ENCODE measurements at places on chromosomes 2 and 18.

- DNase-seq: no peak
Measured at GRCh38 chr18:9722691-9723090, 14.6 kb downstream of the RAB31 start.

- DNase-seq: no peak
Measured at GRCh38 chr2:209321581-209321980, 102.3 kb upstream of the MAP2 start.

DNA sequence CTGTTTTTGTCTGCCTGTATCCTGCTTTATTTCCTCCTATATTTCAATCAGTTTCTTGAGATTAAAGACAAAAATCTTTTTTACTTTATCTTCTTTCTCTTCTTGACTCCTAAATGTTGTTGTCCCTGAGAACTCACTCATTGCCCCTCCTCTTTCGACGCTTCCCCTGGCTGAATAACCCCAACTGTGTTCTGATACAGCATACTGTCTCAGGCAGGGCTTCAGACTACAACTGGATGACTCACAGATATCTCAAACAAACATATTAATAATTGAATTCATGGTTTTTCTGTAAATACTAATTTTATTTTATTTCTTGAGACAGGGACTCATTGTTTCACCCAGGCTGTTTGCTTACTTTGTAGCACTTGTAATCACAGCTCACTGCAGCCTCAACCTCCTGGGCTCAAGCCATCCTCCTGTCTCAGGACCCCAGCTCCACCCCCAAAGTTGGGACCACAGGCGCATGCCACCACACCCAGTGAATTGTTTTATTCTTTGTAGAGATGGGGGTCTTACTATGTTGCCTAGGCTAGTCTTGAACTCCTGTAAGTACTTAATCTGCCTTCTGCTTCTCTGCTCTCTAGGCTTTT is 9.4 kb downstream of the ITGAV start:
- no peak for DNase-seq

GRCh38 chr2:99297994-99298393 is 3.0 kb downstream of the LYG1 start:
- no peak for DNase-seq

DNA sequence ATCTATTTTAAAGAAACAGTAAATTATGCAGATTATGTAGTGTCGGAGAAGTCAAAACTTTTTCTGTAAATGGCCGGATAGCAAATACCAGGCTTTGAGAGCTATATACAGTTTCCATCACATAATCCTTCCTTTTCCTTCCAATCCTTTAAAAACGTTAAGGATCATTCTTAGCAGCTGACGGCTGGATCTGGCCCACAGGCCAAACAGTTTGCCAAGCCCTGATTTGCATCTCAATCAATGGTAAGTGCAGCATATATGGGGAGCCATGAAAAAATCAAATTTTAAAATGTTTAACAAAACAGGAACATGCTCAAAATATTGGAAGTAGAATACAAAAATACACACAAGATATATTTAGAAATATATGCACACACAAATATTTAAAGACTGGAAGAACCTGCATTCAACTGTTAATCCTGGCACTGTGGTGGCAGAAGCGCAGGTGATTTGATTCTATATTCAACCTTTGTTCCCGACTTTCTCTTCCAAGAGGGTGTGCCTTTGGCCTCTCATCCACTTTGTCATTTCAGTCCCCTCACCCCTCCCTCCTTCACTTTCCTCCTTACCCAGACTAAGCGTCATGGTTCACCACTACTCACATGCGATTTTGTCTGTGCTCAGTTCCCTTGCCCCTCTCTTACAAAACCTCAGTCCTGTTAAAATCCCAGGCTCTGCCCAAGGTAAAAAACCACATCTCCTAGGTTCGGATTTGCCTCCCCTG is 27.3 kb downstream of the NDUFA10 start:
- no peak for DNase-seq

DNA sequence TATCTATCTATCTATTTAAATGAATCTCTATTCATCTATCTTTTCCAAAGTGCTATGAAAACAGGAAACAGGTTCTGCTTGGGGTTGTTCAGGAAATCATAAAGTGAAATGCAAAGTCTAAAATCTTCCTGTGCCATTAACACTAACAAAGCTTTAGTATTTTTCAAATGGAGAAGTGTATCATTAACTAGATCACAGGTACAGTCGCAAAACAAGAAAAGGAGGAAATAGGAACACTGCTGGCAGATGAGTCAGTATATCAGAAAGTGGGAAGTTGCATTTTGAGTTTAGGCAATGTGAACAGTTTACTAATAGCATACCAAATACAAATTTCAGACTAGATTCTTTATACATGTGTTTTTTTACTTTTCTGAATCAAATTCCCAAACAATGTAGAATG is 888.5 kb upstream of the FSHR start:
- DNase-seq: no peak

- no peak for DNase-seq
Measured at GRCh38 chr2:120432293-120432975, 86.5 kb downstream of the INHBB start.

DNA sequence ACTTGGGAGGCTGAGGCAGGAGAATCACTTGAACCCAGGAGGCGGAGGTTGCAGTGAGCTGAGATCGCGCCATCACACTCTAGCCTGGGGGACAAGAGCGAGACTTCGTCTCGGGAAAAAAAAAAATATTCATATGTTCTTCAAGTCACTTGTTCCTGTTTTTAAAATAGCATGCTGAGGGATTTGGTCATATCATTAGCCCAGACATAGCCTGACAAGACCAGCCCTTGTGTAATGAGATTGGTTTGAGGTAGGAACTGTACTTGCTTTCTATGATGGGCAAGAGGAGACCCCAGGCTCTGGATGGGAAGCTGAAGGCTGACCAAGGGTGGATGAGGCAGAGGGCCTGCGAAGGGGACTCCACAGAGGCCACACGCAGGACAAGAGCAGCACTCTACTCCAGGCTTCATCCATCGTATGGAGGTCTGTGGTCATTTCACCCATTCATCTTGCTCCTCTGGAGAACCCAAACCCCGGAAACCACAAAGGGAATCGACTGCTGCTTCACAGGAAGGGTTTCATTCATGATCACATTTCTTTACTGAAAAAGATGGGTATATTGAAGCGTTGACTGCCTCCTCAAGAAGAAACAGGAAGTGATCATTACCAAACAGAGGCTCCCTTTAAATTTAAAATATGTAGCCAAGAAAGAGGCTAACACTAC is 87.1 kb upstream of the ZNF397 start:
- no peak for DNase-seq

DNA sequence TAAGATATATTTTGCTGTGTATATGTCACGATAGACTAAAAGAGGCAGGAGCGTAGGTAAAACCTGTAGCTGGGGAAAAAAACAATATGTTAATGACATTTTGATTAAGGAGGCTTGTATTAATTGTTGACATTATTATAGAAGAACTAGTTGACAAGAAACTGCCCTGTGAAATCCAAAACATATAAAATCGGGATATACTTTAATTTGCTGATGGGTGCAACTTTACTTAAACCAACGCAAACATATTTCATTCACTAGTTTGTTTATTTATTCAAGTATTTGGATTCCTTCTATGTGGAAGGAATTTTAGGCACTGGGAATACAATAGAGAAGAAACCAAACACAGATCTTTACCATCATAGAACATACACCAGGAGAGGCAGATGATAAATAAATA is 8.0 kb downstream of the WDR7 start:
- DNase-seq: no peak

DNA sequence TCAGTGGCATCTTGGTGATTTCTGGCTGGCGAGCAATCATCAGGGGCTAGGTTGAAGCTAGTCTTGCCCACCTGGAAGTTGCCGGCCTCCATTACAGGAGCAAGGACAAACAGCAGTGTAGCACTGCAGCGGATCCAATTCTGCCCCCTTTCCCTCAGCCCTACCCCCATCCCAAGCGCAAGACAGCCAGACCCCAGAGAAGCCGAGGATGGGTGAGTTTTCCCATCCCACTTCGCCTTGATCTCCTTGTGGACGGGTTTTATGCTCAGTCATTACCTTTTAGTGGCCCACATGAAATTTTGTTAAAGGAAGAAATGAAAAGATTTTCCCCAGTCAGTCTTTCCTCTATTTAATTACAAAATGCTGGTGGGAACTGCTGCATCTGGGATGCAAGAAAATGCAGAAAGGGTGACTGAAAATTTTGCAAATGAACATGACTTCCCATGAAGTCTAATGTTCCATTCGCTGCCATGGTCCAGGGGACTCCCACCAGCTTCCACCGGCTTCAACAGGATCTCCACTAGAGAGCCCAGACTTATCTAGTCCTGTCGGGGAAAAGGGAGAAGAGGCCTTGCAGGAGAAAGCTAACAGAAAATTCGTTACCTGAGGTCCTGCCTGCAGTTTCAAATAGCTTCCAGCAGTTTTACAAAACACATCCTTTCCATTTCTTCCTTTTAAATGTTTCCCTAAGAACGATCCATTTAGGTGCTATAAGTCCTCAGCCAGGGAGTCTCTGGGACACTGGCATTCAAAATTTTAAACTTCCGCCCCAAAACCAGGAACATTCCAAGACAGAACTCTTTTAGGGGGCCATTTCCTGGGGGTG is 1.9 kb upstream of the HOXD9 start:
- no peak for DNase-seq

GRCh38 chr2:8549942-8550341 is 131.9 kb upstream of the ID2 start:
- DNase-seq: no peak

- no peak for DNase-seq
Measured at GRCh38 chr18:13183790-13184189, 34.8 kb upstream of the LDLRAD4 start.

DNA sequence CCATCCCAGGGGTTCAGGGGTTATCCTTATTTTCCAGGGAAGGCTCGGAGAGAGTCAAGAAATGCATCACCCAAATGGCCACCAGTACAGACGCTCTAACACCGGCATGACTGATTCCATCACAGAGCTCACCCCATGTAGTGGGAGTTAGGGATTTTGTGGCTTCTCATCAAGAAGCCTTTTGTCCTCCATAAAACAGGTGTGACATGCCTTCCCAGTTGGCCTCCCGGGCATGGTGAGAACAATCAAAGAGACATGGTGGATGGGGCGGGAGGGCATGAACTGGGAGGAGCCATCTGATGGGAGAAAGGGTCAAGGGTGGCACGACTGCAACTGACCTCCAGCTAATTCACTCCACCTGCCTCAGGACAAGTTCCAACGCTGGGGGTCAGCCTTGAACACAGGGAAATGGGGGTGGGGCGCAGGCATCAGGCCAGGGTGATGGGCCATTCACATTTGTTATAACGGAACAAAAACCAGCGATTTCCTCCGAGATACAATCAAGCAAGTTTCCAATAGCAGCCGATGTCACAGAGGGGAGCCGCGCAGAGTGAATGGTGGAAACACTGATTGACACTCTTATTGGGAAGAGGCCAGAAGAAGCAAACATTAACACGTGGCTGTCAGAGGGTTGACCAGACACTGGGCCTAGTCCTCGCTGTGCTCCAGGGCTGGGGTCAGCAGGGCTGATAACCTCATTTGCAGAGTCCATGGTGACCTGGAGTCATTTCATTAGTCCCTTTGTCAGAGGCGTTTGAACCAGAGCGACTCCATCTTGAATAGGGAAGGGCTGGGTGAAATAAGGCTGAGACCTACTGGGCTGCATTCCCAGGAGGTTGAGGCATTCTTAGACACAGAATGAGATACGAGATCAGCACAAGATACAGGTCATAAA is 80.5 kb upstream of the HPCAL1 start:
- no peak for DNase-seq

DNA sequence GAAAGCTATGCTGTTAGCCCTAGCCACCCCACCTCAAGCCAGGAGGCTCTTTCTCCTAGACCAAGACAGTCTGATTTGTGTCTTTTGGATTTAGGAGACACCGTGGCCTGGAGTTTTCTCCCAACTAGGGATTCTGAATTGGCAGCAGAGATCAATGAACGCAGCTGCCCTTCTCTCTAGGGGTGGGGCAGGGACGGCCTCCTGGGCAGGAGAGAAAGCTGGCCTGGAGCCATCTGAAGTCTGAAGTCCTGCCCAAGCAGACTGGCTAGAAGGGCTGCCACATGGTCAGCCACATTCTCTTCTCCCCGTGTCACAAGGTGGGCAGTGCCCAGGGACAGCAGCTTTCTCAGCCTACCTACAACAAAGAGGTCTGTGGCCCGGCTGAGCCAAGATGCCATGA is 45.1 kb downstream of the PIEZO2 start:
- DNase-seq: no peak

DNA sequence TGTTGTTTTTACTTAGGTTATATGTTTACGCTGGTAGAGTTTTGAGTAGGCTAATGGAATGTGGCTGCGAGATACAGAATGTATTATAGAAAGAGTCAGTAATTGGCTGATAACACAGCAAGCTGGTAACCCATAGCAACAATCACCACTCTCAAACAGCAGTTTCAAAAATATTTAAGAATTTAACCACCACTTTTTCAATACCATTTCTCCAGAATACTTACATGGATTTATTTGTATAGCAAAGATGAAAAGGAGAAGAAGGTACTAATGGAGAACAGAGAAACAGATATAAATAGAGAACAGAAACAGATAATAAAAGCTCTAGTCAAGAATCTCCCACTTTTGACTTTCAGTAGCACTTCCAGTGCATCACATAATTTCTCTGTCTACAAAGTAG is 188.3 kb upstream of the SLC39A10 start:
- DNase-seq: no peak

DNA sequence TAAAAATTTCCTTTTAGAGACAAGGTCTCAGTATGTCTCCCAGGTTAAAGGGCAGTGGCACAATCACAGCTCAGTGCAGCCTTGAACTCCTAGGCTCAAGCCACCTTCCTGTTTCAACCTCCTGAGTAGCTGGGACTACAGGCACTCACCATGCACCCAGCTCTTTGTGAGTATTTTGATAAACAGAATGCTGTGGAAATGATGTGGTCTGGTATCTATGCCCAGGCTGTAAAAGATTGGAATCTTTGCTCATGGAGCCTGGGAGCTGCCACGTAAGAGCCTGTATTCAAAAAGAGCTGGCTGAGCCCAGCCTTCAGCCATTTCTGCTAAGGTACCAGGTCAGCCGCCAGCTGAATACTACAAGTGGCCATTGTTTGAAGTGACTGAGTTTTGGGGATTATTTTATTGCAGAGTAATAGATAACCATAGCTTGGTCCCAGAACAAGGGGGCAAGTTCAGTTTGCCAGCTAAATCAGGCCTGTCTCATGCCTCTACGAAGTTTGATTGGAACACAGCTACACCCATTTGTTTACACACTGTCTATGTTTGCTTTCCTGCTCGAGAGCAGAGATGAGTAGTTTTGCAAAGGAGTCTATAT is 21.3 kb upstream of the ARL5A start:
- no peak for DNase-seq

DNA sequence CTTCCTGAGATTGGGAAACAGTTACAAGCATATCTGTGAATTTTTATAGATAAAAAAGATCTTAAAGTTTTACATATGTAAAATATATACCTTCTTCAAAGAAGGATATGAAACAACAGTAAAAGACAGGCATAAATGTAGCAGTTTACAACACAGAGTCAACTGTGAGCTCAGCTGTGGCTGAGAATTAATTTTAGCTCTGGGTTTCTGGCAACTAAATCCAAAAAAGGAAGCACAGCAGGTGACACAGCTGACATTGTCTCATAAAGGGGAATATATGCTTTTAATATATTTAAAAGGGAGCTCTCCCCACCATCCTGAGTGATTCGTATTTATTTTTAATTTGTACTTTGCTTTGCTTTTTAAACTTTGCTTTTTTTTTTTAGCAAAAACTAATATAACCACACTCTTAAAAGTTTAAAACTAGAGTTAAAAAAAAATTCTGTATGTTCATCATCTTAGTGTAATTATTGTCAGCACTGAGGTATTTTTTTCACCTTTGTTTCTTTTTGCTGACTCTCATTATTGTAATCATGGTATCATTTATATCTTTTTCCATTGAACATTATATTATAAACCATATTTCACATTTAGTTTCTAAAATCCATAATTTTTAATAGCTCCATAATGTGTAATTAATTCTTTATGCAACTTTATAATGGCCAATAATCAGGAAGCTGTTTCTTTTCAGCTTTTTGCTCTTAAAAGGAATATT is 6.7 kb downstream of the TUBB6 start:
- no peak for DNase-seq

Measured in AG09309 (cell line).